ENCODE measurements at places on chromosomes 4 and X.

GRCh38 chrX:39227371-39227770 is 426.1 kb downstream of the MID1IP1 start:
- DNase-seq: no peak

DNA sequence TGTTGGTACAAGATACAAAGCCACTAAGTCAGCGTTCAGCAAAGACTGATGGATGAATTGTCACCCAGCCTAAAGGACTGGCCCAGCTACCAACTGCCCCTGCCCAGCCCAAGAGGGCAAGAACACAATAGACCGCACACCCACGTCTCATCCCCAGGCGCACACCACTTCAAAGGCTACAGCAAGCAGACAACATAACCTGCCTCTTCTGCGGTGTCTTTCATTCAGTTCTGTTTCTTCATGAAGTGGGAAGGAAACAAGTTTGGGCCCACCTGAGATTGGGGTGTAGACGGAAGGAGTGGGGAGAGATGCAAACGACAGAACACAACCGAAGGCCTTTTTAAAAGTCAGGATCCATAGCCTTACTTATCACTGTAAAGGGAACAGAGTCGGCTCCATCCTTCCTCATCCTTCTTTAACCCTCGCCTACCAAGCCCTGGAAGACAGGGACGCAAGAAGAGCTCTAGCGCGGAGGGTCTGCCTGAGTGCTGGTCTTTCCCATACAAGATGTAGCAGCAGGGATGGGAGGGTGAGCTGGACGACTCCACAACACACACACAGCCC is 691 bp downstream of the SCARB2 start:
- DNase-seq: no peak

DNA sequence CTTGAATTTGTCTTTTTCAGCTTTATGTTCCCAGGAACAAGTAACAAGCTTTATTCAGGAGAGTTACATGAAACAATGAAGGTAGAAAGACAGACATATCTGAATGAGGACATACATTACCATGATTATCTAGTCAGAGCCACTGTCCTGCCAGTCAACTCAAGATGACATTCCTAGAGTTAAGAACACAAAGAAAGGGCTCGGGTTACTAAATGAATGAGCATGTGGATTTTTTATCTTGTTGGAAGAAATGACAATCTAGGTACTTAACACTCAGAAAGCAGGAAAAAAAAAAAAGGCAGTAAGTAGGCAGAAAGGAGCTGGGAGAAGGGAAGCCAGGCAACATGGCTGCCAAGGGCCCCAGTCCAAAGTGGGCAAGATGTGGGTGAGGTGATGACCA is 28.0 kb upstream of the PACRGL start:
- DNase-seq: no peak

- DNase-seq: no peak
Measured at GRCh38 chrX:26586570-26586969, 370.6 kb downstream of the MAGEB5 start.

- DNase-seq: no peak
Measured at GRCh38 chrX:47093248-47093647, 15.0 kb downstream of the RGN start.

DNA sequence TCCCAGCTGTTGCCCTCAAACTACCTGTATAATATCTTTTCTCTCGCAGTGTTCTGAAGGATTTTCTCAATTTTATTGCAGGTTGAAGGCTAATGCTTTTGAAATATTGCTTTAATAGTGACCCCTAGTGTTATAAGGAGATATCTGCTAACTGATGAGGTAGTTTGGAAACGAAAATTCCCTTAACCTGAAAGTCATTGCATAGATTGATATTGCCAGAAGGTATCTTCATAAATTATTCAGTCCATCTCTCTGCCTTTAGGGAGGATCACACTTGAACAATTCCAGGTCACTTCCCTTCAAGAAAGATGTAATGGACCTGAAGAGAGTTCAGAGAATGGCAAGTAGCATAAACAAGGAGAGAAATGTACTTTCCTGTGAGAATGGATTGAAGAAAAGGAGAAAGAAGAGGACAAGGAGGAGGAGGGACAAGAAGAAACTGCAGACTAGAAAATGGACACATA is 44.1 kb downstream of the TIGD4 start:
- no peak for DNase-seq

DNA sequence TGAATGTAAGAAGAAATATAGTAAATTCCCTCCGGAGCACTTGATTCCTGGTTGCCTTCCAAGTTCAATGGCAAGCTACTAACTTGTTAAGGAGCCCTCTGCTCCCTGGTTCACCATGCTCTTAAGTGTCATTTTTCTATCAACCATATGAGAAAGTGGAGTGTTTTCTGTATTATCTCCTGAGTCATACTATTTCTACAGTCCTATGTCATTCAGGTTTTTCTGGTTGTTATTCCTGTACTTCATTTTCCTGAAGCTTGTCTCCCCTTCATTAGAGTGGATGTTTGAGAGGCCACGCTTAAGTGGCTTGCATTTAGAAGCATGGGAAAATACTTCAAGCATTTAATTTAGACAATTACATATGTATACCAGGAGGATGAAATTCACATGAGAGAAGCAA is 14.7 kb upstream of the EPGN start:
- DNase-seq: no peak

DNA sequence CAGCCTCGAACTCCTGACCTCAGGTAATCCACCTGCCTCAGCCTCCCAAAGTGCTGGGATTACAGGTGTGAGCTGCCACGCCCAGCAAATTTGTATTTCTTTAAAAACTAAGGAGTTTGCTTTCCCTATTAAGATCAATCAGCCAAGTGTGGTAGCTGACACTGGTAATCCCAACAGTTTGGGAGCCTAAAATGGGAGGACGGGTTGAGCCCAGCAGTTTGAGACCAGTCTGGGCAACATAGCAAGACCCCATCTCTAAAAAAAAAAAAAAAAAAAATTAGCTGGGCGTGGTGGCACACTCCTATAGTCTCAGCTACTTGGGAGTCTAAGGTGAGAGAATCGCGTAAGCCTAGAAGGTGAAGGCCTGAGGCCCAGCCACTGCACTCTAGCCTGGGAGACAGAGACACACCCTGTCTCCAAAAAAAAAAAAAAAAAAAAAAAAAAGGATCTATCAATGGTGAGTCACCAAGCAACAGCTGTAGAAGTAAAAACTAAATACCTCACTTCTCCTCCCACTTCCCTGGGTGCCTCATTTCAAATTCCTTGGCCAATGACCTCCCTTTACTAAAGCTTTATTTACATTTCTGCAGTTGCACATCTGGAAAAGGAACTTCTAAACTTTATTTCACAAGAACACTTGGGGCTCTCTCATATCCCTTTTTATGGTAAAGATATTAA is 54.5 kb downstream of the LDB2 start:
- no peak for DNase-seq

- no peak for DNase-seq
Measured at GRCh38 chr4:140252742-140253555, 99.0 kb upstream of the MAML3 start.

GRCh38 chrX:34656842-34657725 is at the start of gene TMEM47:
TSS of gene TMEM47 (minus strand) at chrX:34657285. CDS start at chrX:34657029, 256 bp downstream.
- no peak for DNase-seq

DNA sequence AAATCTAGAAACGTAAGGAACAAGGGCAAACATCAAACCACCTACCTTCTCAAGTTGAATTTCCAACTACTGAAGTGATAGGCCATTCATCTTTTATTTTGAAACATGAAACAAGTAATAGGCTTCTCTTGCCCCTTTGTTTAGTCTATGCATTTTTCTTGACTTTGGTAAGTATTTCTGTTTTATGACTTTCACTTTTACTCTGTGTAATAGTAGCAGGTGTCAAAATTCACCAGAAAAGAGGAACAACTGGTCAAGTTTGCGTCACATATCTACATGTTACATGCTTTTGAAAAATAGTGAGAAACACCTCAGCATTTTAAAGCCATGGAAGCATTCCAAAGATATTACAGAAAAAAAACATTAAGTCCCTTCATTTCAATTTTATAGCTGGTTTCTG is 157.1 kb upstream of the FTHL17 start:
- DNase-seq: no peak

DNA sequence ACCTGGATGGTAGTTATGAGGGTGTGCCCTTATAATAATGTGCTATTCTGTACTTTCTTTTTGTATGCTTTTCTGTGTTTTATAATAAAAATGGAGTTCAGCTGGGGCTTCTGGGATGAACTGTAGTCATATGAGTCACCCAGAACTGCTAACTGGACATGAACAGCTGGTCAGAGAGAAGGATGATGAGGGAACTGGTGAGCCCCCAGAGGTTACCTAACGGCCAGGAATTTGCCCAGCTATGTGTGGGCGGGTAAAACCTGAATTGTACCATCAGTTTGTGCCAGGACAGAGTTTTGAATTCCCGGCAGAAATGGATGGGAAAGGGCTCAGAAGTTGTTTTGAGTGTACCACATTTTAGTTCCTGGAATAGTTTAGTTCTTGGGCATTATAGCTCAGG is 138.0 kb upstream of the USP9X start:
- DNase-seq: no peak

DNA sequence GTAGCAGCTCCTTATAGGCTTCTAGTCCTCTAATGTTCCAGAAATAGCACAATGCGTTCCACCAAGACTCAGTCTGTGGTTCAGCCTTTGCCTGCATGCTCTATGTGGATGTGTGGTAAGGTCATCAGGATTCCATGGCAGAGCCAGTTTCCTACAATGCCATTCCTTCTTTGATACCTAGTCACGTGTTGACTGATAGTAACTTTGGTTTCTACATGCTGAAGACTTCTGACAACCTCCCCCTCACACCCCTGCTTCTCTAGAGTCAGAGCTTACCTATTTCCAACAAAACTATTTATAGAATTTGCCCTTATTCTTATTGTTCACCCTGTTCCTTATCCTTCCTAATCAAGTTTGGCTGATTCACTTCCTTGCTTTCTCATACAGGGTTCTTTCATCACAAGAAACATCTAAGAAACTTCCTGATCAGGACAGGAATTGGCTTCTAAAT is 81.1 kb downstream of the CT47B1 start:
- no peak for DNase-seq

GRCh38 chrX:106707771-106708454 is 18.6 kb upstream of the RNF128 start:
- DNase-seq: no peak

Data from vagina (tissue), 2 donors.